ENCODE measurements at places on chromosomes 11 and 22.

GRCh38 chr11:66363805-66364535 is 7.6 kb downstream of the SLC29A2 start:
- peak; percentile 61 for DNase-seq

GRCh38 chr11:42890773-42891172 is 421.0 kb upstream of the API5 start:
- no peak for DNase-seq

DNA sequence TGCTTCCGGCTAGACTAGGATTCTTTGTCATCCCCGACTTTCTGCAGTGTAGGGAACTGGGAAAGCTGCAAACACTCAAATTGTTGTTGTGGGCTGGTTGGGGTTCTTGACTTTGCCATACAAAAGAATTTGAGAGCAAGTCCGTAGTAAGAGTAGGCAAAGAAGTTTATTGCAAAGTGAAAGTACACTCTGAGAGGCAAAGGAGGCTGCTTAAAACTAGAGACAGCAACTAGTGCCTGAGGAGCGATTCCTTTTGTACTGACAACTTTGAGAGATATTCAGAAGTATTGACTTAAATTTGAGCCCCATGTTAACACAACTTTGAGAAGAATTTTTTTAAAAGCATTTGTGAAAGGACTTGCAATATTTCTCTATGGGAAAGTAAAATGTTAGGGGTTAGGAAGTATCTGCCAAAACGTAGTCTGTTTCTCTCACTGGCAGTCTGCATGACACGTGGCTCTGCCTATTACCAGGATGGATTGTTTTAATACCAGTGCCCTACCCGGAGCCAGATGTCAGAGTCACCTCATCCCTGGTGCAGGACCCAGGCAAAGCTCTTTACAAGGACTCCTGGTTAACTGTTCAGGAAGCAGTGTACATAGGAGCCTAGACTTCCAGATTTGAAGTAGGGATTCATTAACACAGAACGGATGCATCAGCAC is 85.0 kb upstream of the CLPB start:
- DNase-seq: no peak

- no peak for DNase-seq
Observed at GRCh38 chr11:128940156-128940555, 2.5 kb downstream of the TP53AIP1 start.

DNA sequence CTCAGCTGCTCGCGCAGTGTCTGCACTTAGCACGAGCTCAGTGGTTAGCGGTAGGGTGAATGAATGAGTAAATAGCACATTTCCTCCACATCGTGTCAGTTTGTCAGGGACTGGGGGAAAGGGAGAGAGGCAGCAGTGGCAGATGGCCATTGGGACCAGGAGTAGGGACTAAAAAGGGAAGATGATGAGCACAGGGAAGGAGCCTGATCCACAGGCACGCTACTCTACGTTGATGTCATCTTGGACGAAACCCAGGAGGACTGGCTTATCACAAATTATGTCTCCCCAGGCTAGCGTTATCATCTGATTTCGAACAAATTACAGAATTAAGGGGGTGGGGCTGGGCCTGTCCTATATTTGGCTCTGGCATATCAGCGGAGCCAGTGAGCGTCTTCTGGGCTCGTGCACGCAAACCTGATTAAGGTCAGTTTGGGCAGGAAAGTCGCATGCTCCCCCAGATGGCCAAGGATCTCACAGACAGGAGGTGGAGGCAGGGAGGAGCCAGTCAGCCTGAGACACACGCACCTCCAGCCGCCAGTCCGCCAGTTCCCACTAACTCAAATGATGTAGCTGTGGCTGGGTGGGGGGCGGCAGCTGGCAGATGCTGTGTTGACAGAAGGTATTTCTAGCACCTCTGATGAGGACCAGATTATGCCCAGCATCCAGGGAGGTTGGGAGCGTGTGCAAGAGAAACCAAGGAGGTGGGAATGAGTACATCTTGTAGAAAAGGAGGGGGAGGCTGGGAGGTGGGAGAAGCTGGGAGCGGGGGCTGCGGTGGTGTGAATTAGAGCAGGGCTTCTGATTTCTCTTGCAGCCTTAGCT is 97.4 kb upstream of the PRDM11 start:
- DNase-seq: no peak

DNA sequence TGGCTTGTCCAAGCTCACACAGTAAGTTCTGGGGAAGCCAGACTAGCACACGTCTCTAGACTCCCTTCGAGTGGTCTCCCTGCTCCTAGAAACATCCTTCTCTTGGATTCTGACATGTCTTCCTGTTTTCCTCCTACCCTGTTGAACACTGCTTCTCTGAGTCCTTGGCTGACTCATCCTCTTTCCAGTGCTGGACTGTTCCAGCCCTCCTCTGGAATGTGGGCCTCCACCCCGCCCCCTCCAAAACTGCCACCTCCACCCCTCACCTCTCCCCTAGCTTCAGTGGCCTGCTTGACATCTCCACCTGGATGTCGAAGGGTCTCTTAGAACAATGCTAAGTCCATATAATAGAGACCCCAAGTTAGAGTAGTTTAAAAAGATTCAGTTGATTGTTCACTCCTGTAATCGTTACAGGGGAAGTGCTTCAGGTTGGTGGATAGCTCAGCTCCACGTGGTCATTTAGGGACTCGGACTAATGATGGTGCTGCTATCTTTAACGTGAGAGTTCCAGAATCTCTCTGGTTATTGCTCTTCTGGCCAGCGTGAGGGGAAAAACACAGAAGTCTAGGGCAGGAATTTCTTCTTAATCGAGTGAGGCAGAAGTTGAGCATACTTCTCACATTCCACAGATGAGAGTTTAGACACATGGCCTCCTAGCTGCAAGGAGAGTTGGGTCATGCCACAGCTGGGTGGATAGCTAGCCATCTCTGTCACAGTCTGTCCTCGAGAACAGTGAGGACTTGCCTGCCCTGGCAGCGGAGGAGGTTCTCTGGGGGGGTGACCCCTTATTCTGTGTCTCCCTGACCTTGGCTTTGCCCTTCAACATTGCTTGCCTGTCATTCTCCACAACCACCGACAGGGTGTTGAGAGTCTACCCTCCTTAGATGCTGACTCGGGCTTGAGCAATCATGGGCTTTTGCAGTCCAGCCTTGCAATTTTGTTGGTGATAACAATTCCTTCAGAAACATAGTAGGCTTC is 4.7 kb upstream of the C11orf96 start:
- DNase-seq: no peak

DNA sequence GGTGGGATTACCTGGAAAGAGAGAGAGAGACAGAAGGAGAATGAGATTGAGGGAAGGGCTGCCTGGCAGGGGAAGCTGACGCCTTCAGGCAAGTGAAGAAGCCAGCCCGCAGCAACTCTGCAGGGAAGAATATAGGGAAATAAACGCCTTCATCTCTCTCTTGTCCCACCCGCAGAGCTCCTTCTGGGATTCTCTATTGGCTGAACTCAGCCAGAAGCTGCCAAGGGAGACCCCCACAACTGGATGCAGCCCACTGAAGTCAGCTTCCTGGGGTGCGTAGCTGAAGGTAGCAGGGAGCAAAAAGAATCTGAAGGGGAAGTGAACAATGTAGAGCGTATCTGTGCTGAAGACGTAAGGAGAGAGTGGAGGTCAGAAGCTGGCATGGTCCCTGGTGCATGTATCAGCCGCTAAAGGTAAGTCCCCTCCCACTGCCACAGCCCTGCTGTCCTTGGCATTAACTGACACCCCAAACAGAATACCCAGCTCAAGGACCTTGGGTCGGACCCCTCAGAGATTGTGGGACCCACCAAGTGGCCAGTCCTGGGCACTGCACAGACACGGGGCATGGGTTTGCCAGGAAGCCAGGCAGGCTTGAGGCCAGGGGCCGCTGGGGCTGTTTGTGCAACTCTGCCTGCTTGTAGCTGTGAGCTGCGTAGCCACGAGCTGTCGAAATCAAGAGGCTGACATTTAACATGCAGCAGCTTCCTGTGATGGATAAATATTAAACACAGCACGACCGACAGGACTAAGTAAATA is 469.9 kb downstream of the MN1 start:
- no peak for DNase-seq

DNA sequence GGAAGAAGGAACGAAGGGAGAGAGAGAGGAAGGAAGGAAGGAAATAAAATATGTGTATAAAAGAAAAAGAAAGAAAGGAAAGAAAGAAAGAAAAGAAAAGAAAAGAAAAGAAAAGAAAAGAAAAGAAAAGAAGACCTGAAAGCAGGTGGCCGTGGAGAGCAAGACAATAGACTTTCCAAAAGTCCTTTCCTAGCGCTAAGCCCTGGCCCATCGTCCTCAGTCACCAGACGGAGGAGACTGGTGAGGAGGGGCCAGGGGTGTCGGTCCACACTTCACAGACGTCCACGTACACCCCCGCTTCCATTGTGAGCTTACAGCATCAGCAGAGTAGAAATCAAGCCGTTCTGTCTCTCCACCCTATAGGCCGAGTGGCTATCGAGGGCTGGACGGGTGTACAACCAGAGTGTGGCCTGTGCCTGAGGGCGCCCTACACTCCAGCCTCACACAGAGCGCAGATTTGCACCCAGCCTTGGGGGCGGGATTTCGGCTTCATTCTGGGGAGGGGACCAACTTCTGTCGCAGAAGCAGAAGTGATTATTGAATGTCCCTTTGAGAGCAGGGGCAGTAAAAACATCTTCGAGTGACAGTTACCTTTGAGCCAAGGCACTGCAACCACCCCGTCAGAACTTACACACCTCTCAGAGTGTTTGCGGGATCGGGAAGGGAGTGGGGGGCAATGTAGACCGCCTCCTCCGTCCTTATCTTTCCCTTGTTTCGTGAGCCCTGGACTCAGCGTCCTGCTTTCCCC is 2.0 kb upstream of the BSX start:
- DNase-seq: no peak

DNA sequence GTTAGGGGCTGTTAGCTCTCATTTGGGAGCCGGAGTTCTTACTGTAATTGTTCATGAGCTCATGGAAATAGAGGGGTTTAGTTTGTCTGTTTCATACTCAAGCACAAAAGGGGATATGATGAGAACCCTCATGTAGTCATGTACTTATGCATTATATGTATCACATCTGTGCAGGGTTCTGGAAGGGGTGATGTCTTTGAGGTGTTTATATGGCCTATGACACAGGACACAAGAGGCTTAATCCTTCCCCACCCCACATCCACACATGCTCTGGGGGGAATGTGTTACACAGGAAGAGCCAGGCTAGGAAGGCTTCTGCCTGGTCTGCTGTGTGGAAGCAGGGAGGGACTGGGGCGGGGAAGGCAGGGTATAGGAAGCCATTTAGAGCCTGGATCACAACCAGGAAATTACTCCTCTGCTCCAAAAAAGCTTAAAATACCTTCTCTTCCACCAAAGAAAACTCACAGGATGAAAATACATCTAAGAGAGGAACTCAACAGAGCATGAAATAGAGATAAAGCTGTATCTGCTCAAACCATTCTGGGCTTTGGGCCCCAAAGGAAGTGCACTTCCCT is 316.1 kb downstream of the TMEM135 start:
- DNase-seq: no peak

GRCh38 chr11:44950625-44951476 is at the start of gene TP53I11:
Gene TP53I11, minus strand, starts transcription at chr11:44950883. Its CDS starts 12,548 bp downstream, at chr11:44938335.
- DNase-seq: peak; percentile 67

- no peak for DNase-seq
Observed at GRCh38 chr11:111939836-111940604, 2.9 kb downstream of the DIXDC1 start.

GRCh38 chr22:25196326-25196725 is 3.3 kb upstream of the CRYBB3 start:
- DNase-seq: no peak

- no peak for DNase-seq
Observed at GRCh38 chr11:59273373-59273841, 60.7 kb upstream of the MPEG1 start.

- DNase-seq: no peak
Observed at GRCh38 chr22:46688949-46689348, 49.1 kb downstream of the CERK start.

DNA sequence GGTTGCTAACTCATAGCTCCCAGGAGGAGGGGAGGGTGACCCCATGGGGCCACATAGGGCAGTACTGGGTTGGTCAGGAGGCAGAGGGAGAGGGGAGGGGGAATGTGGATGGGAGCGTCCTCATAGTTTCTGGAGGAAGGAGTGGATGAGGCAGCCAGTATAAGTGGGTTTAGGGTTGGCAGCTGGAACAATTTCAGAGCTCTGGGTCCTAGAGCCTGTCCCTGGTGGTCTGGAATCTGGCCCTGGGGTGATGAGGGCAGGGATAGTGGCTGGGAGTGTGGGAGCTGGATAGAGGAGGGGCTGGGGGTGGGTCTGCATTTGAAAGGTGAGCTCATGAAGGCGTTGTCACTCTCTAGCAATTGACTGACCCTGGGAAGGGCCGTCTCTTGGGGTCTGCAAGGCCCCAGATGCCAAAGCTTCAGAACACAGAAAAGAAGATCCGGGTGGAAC is 5.3 kb upstream of the MRGPRG start:
- DNase-seq: no peak

DNA sequence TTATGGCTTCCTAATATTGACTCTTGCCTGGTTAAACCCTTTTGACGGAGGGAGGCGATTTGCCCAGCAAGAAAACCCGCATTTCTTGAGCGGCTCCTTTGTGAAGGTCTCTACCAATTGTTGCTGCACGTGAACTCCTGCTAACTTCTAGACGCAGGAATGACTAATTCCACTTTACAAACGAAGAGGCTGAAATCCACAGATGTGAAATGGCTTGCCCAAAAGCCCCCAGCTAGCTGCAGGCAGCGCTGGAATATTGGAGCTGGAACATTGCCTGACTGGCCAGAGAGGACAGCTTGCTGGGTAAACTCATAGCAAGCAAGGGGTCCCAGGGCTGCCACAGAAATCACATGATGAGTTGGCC is 542 bp downstream of the GCAT start:
- DNase-seq: no peak

- no peak for DNase-seq
Observed at GRCh38 chr11:106133529-106133928, 56.1 kb downstream of the AASDHPPT start.

- DNase-seq: no peak
Observed at GRCh38 chr11:17683377-17684161, 35.8 kb upstream of the MYOD1 start.

DNA sequence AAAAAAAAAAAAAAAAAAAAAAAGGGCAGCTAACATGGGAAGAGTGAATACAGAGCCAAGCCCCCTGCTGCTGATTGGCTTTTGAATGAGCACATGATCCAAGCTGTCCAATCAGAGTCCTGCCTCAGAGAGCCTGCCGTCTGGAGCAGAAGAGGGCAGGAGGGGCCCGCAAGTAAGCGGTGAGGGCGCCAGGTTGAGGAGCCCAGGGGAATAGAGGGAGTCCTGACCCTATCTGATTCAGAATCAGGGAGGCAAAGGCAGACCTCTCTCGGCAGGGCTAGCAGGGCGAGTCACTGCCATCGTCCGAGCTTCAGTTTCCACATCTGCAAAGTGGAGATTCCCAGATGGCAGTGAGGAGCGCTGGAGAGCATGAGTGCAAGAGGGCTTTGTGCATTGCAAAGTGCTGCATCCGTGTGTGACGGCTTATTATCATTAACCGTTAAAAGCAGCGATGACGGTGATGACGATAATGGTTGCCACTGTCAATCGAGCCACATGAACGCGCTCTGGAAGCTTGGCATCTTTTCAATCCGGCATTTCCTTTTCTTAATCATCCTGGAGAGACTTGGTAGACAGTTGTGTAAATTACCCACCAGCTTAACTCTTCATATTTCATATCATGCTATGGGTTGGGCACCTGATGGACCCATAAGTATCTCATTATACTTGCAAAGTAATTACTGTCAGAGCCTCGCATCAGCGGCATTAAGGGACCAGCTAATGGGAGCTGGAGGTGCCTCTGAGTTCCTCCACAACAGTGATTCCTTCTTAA is 68.6 kb upstream of the ATXN10 start:
- DNase-seq: no peak
